Calu3 (cell line): ENCODE measurements at places on chromosomes 6 and 20. TPM values are rescaled to one million over a fixed set of nuclear protein-coding genes. Genes with fewer than 3 reads are reported as not detected.
A peak's percentile ranks its signal among the peaks of the same experiment; 100 is the strongest.

The MACROD2 gene
- total RNA-seq: 28.1 and 29.4 TPM in 2 replicates

GRCh38 chr6:95364016-95364604 is 213.2 kb upstream of the MANEA start:
- no peaks in the 10 kb centered on the region for H3K27me3 ChIP-seq
- no peak overlapping the region for H3K27ac ChIP-seq
- H3K4me3 ChIP-seq: no peak overlapping the region
- no peaks in the 10 kb centered on the region for H3K36me3 ChIP-seq
- DNase-seq: no peak

The C6orf15 gene
- total RNA-seq: not detected in 2 replicates

The FERMT1 gene
- total RNA-seq: 18.5 and 23.5 TPM in 2 replicates

GRCh38 chr6:137261761-137262160 is 42.6 kb upstream of the IFNGR1 start:
- DNase-seq: no peak
- peaks cover 25% of the 10 kb centered on the region for H3K4me1 ChIP-seq
- H3K4me3 ChIP-seq: no peak overlapping the region
- no peaks in the 10 kb centered on the region for H3K27me3 ChIP-seq
- H3K36me3 ChIP-seq: no peaks in the 10 kb centered on the region

GRCh38 chr6:40164345-40164755 is 230.1 kb upstream of the MOCS1 start:
- H3K27me3 ChIP-seq: no peaks in the 10 kb centered on the region
- H3K4me3 ChIP-seq: no peak overlapping the region
- no peaks in the 10 kb centered on the region for H3K4me1 ChIP-seq

DNA sequence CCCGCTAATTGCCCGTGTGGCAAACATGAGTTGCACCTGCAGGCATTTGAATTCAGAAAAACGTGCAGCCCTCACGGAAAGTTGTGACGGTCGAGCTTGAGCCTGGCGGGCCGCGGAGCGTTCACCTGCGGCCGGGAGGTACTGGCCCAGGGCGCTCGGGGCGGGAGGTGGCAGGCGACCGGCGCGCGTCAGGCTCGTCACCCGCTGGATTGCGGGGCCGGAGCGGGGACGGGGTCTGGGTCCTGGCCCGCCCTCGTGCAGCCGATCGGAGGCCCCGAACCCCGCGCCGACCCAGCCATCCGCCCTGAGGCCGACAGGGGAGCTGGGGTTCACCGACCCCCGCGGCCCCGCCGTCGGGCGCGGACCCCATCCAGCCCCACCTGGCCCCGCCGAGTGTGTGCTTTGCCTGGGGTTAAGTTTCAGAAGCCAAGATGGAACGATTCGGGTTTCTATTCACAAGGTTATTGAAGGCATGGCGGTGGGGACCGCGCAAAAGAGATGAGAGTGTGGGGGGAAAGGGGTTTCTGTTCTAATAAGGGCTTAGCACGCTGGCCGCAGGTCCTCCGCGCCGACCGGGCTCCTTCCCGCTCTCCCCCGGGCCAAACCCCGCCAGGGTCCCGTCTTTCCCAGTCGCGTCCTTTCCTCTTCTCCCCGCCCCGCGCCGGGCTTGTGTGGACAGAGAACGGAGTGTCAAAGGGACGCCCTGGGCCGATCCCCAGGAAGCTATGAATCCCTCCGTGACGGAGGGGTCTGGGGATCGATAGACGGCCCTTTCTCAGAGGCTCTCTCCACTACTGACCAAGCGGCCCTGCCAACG is 1.6 kb upstream of the HEY2 start:
- no peak overlapping the region for H3K27ac ChIP-seq
- peaks cover 26% of the 10 kb centered on the region for H3K36me3 ChIP-seq
- H3K4me3 ChIP-seq: peak overlapping the region; percentile 83
- peaks cover 17% of the 10 kb centered on the region for H3K4me1 ChIP-seq
- H3K27me3 ChIP-seq: peaks cover 59% of the 10 kb centered on the region

- H3K27ac ChIP-seq: no peak overlapping the region
- H3K36me3 ChIP-seq: no peaks in the 10 kb centered on the region
- no peaks in the 10 kb centered on the region for H3K27me3 ChIP-seq
- peak overlapping the region; percentile 19 for H3K4me3 ChIP-seq
- no peak for DNase-seq
These were observed 148.8 kb downstream of the ARID1B start for GRCh38 chr6:156925718-156926607.

- no peaks in the 10 kb centered on the region for H3K27me3 ChIP-seq
- H3K4me3 ChIP-seq: no peak overlapping the region
- H3K4me1 ChIP-seq: peaks cover 8% of the 10 kb centered on the region
- peak; percentile 88 for DNase-seq
- no peak overlapping the region for H3K27ac ChIP-seq
These were observed 27.4 kb upstream of the MAPRE1 start for GRCh38 chr20:32792316-32792715.

DNA sequence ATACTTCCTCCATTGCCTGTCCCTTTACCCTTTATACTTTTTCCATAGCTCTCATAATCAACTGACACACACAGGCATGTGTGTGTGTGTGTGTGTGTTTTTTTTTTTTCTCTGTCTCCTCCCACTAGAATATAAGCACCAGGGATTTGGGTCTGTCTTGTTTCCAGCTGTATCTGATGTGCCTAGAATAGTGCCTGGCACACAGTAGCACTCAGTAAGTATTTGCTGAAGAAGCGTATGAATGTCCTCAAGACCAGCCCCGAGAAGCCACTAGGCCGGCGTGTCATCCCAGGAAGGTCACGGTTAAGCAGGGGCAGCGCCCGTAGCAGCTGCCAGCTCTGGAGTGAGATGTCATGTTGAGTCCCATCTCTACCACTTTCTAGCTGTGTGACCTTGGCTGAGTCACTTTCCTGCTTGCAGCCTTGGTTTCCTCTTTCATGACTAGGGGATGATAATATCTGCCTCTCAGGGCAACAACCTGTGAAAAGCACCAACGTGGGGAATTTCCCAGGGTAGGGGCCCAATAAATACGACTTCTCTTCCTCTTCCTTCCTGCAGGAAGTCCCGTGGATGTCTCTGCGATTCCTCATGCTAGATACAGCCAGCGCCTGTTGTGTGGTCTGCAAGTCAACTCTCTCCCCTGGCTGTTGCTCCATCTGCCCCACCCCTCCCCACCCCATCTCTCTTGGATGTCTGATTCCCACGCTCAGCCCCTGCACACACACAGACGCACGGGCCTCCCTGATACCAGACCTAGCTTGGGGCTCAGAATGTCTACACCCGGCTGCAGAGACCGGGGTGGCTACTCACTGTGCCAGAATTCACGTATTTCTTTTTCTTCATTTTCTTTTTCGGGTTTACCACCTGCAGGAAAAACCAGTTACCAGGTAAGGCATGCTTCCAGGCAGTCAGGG is 58.1 kb downstream of the RAB44 start:
- no peak overlapping the region for H3K4me3 ChIP-seq
- H3K36me3 ChIP-seq: no peaks in the 10 kb centered on the region
- H3K4me1 ChIP-seq: peaks cover 80% of the 10 kb centered on the region
- no peaks in the 10 kb centered on the region for H3K27me3 ChIP-seq
- H3K27ac ChIP-seq: peak overlapping the region; percentile 27

GRCh38 chr6:4384656-4385055 is 249.3 kb upstream of the ECI2 start:
- no peaks in the 10 kb centered on the region for H3K36me3 ChIP-seq
- no peak overlapping the region for H3K27ac ChIP-seq
- no peak overlapping the region for H3K4me3 ChIP-seq
- H3K27me3 ChIP-seq: no peaks in the 10 kb centered on the region
- H3K4me1 ChIP-seq: no peaks in the 10 kb centered on the region

- DNase-seq: no peak
- no peak overlapping the region for H3K4me3 ChIP-seq
- H3K27me3 ChIP-seq: no peaks in the 10 kb centered on the region
These were observed 54.3 kb upstream of the PTPN1 start for GRCh38 chr20:50455656-50456451.

The RNF144B gene
- total RNA-seq: 7.4 and 12.1 TPM in 2 replicates

DNA sequence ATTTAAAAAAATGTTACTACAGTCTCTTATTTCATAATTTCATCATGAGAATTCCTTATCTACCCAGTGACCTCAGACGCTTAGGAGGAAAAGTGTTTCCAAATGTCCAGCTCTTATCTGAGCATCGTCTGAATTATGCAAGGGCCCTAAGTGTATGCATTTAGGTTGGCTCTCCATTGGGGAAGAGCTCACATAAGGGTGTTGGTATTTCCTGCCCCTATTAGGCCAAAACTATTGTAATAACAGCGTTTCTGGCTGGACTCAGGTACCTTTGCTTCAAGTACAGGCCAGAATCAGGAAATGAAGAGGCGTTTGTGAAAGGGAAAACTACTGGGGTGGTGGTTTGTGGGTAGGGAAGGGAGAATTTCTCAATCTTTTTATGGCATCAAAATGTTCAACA is 40.4 kb upstream of the SGK1 start:
- no peaks in the 10 kb centered on the region for H3K36me3 ChIP-seq
- no peak for DNase-seq
- H3K27ac ChIP-seq: no peak overlapping the region
- no peaks in the 10 kb centered on the region for H3K27me3 ChIP-seq
- no peak overlapping the region for H3K4me3 ChIP-seq
- H3K4me1 ChIP-seq: no peaks in the 10 kb centered on the region

- peaks cover 13% of the 10 kb centered on the region for H3K4me1 ChIP-seq
- H3K27me3 ChIP-seq: no peaks in the 10 kb centered on the region
- peaks cover 19% of the 10 kb centered on the region for H3K36me3 ChIP-seq
- DNase-seq: no peak
These were observed 113.7 kb upstream of the LOC128125822 start for GRCh38 chr6:63458480-63459115.

DNA sequence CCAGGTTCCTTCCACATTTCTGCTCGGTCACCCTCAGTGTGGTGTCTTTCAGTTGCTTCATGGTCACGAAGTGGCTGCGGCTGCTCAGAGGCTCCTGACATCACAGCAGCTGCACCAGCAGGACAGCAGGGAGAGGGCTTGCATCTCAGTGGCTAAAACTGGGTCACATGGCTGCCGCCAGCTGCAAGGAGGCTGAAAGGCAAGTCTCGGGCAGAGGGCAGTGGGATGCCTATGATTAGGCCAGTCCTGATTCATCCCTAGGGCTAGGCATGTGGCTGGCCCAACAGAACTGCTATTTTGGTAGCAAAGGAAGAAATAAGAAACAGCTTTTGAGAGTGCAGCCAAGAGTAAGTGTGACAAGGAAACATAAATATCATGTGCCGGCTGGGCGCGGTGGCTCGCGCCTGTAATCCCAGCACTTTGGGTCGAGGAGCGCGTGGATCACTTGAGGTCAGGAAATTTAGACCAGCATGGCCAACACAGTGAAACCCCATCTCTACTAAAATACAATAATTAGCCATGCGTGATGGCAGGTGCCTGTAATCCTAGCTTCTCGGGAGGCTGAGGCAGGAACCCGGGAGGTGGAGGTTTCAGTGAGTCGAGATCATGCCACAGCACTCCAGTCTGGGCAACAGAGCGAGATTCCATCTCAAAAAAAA is 46.6 kb downstream of the RBM38 start:
- H3K36me3 ChIP-seq: peaks cover 17% of the 10 kb centered on the region
- H3K27ac ChIP-seq: peak overlapping the region; percentile 30
- H3K4me3 ChIP-seq: no peak overlapping the region

DNA sequence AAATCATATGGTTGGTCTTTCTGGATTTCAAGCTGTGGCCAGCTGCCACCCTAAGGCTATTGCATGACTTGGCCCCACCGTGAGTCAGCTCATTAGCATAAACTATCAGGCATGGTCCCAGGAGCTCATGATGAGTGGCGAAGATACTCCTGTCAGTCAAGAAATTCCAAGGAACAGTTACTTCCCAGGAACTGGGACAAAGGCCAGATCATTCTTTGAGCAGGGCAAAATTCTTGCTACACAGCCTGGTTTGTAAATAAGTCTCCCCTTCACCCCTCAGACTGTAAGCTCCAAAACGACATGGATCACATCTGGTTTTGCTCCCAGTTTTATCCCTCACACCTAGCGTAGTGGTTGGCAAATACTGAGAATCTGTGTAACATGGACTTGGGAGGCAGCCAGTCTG is 33.0 kb upstream of the KIAA1586 start:
- H3K4me3 ChIP-seq: no peak overlapping the region
- no peaks in the 10 kb centered on the region for H3K4me1 ChIP-seq
- no peak for DNase-seq
- no peaks in the 10 kb centered on the region for H3K36me3 ChIP-seq

GRCh38 chr6:149153100-149153499 is 164.4 kb upstream of the TAB2 start:
- H3K4me3 ChIP-seq: no peak overlapping the region
- no peaks in the 10 kb centered on the region for H3K4me1 ChIP-seq
- no peak overlapping the region for H3K27ac ChIP-seq
- peaks cover 24% of the 10 kb centered on the region for H3K27me3 ChIP-seq

GRCh38 chr6:19578481-19578880 is 258.7 kb upstream of the ID4 start:
- H3K36me3 ChIP-seq: no peaks in the 10 kb centered on the region
- no peak overlapping the region for H3K27ac ChIP-seq
- H3K27me3 ChIP-seq: no peaks in the 10 kb centered on the region
- no peaks in the 10 kb centered on the region for H3K4me1 ChIP-seq
- no peak for DNase-seq
- no peak overlapping the region for H3K4me3 ChIP-seq

The PSORS1C2 gene
- not detected in 2 replicates for total RNA-seq

DNA sequence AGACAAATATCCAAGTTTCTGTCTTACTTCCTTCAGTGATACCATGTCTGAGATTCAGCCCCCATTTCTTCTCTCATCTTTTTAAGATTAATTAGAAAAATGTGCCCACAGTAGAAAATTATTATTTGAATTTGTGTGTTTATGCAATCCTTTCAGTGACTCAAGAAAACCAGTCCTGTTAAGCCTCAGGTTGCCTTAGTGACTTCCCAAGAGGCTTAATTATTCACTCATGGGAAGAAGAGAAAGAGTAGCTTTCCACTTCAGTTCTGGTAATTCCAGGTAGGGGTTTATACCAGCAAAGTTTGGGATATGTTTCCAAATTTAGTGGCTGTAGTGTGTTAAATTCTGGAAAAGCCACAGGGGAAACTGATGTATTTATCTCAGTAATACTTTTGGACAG is 149.1 kb downstream of the RIMS1 start:
- H3K4me1 ChIP-seq: peaks cover 41% of the 10 kb centered on the region
- no peak overlapping the region for H3K4me3 ChIP-seq
- H3K27me3 ChIP-seq: no peaks in the 10 kb centered on the region
- no peaks in the 10 kb centered on the region for H3K36me3 ChIP-seq
- DNase-seq: no peak
- peak overlapping the region; percentile 37 for H3K27ac ChIP-seq

DNA sequence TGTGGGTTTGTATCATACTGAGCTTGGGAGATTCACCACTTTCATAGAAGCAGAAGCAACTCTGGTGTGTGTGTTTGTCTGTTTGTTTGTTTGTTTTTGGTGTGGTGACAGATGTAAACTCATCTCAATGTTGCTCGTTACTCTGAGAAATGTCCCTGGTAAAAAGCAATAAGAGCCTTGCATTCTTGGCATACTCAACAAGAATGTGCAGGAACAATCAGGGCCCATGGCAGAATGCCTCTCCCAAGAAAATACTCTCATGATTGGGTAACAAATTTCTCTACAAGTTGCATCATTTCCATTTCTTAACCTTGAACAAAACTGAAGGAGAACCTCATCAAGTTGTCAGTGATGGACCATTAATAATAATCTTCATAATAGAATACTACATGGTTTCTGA is 43.0 kb upstream of the PKHD1 start:
- peaks cover 15% of the 10 kb centered on the region for H3K4me1 ChIP-seq
